ENCODE measurements at places on chromosomes 16 and 17. TPM values are rescaled to one million over a fixed set of nuclear protein-coding genes. Genes with fewer than 3 reads are reported as not detected.

The FBXW10 gene
- not detected for total RNA-seq

The ACE gene
- total RNA-seq, result 3.5 TPM

The PIK3R6 gene
- total RNA-seq, result not detected

The GLP2R gene
- not detected for total RNA-seq

The PSMC3IP gene
- 4.3 TPM for total RNA-seq

The NPIPB12 gene
- total RNA-seq, result 22.2 TPM

The C1QTNF8 gene
- total RNA-seq, result 0.13 TPM

The GSG1L gene
- not detected for total RNA-seq

The CES1 gene
- 5.8 TPM for total RNA-seq

The KCNJ2 gene
- total RNA-seq, result 2.9 TPM

The CYLD gene
- total RNA-seq, result 44.6 TPM

The RHBDF1 gene
- 67.0 TPM for total RNA-seq

The DNAI2 gene
- total RNA-seq, result not detected

The ARHGAP27 gene
- total RNA-seq, result 3.1 TPM

The KRT40 gene
- not detected for total RNA-seq

The KRTAP9-2 gene
- not detected for total RNA-seq

The PIMREG gene
- total RNA-seq, result 15.2 TPM

The DNAH9 gene
- not detected for total RNA-seq

The KRT33B gene
- not detected for total RNA-seq

The MON1B gene
- total RNA-seq, result 9.3 TPM

The SLC12A3 gene
- not detected for total RNA-seq

The KRTAP2-3 gene
- 0.56 TPM for total RNA-seq

The SULT1A3 gene
- 4.0 TPM for total RNA-seq

The CSH1 gene
- total RNA-seq, result not detected

The ACD gene
- total RNA-seq, result 13.1 TPM

The CRISPLD2 gene
- total RNA-seq, result 38.1 TPM

The HBA1 gene
- not detected for total RNA-seq
